Cardiac fibroblast (primary cell): ENCODE measurements at places on chromosomes 11 and 22.

GRCh38 chr11:102630598-102631448 is 5.7 kb upstream of the MMP20 start:
- no peak for DNase-seq

DNA sequence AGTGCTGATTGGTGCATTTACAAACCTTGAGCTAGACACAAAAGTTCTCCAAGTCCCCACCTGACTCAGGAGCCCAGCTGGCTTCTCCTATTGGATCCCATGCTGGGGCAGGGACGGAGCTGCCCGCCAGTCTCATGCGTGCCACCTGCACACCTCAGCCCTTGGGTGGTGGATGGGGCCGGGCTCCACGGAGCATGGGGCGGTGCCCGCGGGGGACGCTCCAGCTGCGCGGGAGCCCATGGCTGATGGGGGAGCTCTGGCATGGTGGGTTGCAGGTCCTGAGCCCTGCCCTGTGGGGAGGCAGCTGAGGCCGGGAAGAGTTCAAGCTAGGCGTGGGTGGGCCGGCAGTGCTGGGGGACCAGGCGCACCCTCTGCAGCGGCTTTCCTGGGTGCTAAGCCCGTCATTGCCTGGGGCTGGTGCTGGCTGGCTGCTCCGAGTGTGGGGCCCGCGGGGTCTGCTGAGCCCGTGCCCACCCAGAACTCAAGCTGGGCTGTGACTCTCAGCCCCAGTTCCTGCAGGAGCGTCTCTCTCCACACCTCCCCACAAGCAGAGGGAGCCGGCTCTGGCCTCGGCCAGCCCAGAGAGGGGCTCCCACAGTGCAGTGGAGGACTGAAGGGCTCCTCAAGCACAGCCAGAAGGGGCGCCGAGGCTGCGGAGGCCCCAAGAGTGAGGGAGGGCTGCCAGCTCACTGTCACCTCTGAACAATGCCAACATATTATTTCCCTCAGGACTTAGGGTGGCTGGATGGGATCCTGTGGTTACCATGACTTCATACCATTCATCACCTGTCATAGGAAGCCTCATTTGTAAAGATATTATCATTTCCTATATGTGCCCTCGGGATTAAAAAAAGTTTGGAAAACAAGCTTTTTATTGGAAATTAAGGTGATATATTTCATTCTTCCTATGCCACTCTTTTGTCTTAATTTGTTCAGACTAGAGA is 688.7 kb downstream of the ETS1 start:
- no peak for DNase-seq

DNA sequence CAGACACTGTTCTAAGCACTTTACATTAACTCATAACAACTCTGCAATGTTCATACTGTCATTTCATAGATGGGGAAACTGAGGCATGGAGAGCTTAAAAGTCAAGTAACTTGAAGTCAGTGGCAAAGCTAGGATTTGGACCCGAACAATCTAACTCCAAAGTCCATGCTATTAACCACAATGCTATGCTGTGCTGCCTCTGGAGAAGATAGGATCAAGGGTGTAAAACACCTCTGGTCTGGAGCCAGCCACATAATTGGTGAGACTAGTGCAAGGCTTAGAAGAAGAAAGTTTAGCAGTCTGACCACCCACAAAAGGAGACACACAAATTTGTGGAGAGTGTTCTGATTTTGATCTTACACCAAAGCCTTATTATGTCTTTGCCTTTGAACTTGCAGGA is 43.7 kb downstream of the ARFGAP2 start:
- DNase-seq, result no peak

DNA sequence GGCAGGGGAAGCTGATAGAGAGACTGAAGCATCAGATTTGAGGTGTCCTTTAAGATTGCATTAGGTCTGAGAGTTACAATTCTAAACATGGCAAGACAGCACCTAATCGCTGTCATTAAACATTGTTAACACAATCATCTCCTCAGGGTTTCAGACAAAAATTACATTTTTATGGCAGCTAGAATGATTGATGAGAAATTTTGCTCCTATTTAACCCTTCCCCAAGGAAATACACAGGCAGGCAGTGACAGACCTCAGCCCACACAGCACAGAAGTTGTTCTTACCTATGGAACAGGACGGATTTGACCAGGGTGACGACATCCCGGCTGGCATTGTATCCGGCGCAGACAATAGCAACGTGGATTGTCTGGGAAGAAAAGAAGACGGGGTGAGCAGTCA is 294.3 kb downstream of the LARGE1 start:
- no peak for DNase-seq

DNA sequence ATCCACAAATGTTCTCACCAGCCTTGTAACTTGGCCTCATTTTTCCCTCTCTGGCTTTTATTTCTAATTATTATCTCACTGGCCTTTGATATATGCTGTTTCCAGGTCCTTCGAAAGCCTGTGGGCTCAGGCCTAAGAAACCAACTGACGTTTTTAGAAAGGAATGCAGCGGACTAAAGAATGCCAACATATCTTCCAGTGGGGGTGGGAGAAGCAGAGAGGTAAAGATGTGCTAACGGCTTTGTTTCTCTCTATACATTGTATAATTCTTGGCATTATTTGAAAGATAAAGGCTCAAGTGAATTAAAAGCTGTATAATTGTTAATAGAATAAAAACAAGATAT is 28.2 kb downstream of the OR6Q1 start:
- DNase-seq, result peak; percentile 90

GRCh38 chr22:23904573-23905254 is 10.5 kb downstream of the MIF start:
- no peak for DNase-seq

GRCh38 chr11:22076271-22076930 is 116.5 kb upstream of the ANO5 start:
- DNase-seq, result no peak

DNA sequence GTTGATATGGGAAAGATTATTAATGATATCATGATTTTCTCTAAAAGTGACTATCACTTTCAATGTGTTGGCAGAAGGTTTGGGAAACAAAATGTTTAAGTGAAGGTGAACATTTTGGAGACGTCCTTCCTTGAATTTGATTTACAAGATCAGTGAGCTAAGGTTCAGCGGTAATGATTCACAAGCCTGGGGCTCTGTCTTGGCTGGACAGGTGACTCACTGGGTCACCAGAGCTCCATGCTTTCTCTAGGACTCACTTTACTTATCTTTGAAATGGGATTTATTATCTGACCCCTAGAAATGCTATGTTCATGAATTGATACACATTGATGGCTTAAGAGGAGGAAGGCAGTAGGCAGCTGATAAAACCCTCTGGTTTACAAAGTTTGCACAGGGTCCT is 437.5 kb downstream of the NTM start:
- no peak for DNase-seq

DNA sequence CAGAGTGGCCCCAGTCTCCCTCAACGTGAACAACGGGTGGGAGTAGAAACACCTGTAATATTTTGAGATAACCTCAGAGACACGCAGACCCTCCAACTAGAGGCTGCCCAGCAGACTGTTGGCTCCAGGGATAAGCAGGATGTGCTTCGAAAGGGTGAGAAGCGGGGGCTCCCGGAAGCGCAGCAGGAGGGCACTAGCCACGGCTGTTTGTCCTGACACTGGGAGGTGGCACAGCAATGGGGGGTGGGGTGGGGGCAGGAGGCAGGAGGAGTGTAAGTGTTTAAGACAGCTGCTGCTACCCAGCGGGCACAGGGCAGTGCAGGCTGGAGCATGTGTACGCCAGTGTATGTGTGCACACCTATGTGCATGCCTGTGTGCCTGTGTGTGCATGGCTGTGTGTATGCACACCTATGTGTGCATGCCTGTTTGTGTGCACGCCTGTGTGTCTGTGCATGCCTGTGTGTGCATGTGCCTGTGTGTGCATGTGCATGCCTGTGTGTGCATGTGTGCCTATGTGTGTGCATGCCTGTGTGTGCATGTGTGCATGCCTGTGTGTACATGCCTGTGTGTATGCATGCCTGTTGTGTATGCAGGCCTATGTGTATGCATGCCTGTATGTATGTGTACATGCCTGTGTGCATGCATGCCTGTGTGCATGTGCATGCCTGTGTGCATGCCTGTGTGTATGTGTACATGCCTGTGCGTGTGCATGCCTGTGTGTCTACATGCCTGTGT is 154.7 kb downstream of the SHANK2 start:
- DNase-seq, result no peak

DNA sequence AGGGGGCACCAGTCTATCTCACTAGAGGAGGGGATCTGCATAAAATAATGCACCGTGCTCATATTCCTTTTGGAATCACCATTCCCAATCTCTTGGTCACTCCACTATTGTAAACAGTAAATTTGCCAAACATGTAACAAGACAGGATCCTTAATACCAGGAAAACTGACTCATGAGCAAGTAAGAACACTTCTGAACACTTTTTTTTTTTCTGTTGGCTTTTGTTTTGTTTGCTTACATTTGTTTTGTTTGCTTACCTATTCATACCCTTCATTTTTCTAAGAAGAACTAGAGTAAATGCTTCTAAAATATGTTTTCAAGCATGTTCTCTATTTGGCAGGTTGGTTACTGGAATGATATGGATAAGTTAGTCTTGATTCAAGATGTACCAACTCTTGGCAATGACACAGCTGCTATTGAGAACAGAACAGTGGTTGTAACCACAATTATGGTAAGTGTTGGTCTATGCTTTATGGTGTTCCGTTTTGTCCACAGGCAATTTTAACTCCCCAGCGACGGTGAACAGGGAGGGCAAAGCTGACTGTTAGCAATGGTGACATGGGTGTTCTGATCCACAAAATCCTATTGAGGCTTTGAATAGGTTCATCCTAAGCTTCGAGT is 111.8 kb downstream of the MSANTD4 start:
- DNase-seq, result peak; percentile 34

DNA sequence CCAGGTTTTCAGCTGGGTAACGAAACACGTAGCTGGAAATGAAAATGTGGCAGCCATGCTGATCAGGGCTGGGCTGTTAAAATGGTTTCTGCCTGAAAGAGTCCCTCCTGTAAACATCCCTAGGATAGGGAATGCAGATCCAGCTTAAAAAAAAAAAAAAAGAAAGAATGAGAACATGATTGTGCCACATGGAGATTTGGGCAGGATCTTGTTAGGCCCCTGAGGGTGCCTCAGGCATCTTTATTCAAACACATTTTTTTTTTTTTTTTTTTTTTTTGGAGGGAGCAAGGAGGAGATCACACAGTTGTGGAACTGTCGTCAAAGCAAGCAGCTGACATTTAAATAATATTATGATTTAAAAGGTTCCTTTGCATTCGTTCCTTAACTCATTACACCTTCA is 900.3 kb downstream of the OPCML start:
- no peak for DNase-seq

- no peak for DNase-seq
Measured at GRCh38 chr11:130715085-130715876, 201.0 kb downstream of the SNX19 start.

DNA sequence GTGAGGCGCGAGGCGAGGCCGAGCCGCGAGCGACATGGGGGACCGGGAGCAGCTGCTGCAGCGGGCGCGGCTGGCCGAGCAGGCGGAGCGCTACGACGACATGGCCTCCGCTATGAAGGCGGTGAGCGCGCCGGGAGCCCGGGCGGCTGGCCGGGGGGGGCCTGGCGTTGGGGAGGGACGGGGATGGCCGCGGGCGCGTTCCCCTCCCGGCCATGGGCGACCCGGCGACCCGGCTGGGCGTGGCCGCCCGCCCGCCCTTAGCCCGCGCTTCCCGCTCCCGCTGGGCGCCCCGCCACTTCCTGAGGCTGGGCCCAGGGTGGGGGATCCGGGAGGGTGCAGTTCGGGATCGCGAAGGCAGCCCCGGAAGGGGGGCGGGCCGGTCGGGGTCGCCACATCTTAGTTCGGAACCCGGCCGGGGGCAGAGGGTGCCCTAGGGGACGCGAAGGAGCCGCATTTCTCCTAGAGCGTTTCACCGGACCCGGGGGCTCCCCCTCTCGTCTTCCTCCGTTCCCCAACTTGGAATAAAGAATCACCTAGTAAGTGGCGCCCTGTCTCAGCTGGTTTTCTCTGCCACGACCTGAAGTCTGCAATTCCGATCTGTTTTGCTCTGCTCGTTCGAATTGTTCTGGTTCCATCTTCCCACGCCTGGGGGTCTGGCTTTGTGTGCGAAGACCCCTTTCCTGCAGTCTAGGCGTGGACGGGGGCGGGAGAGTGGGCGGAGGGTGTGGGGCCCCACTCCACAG is 536 bp downstream of the YWHAH start:
- DNase-seq, result no peak

GRCh38 chr11:34150494-34151151 is 45.2 kb downstream of the NAT10 start:
- no peak for DNase-seq

- DNase-seq, result no peak
Measured at GRCh38 chr11:78072455-78072854, 7.2 kb downstream of the NDUFC2 start.

DNA sequence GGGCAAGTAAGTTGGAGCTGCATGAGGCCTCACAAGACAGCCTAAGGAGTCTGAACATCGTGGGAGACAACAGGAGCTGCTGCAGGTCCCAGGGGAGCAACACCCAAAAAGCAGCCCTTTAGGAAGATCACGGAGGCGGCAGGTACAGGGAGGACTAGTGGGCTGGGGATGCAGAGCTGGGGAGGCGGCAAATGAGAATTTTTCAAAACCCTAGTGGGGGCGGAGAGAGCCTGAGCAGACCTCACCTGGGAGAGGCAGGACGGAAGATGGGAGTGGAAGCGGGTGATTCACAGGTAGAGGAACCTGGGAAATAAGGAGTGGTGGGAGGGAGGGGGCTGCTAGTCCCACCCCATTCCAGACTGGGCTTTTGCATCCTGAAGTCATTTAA is 42.1 kb downstream of the DKK3 start:
- no peak for DNase-seq

- DNase-seq, result peak; percentile 84
Measured at GRCh38 chr22:35893698-35894097, 134.9 kb downstream of the RBFOX2 start.

GRCh38 chr11:118691926-118692830 is 12.7 kb upstream of the TREH start:
- peak; percentile 55 for DNase-seq

DNA sequence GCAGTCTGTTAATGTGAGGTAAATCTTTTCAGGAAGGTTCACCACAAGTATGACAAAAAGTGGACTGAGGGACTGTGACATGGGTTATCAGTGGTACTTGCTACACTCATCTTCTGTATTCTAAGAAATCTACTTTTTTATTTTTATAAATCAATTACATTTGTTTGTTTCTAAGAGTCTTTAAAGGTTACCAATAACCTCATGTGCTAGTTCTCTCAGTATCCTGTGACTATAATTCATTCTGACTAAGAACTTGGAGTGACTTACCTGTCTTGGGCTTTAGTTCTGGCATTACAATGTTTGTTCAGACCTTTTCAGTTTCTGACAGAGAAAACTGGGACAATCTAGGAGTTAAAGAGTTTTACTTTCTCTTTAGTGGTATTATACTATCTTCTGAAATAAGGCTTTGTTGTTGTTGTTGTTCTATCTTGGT is 108.4 kb downstream of the PDE3B start:
- no peak for DNase-seq

GRCh38 chr22:32336771-32337424 is 20.8 kb upstream of the RFPL3 start:
- no peak for DNase-seq

DNA sequence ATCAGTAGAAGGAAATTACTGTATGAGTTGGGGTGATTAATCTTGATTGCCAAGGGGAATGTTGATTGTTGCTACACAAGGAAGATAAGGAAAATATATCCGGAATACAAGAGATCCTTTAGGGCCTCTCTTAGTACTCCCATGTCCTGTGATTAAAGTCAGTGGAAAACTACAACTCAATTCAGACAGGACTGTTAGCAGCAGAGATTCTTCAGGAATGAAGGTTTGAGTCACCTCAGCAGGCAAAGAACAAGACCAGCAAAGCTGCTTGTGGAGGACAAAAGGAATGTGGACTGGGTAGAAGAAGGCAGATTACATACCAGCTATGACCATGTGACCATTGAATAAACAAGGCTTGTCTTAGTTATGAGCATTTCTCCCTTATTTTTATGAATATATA is 478.2 kb downstream of the BUD13 start:
- DNase-seq, result no peak

- no peak for DNase-seq
Measured at GRCh38 chr11:131481303-131481702, 110.9 kb downstream of the NTM start.
